ENCODE measurements at places on chromosomes 5 and 9. TPM values are rescaled to one million over a fixed set of nuclear protein-coding genes. Genes with fewer than 3 reads are reported as not detected.

DNA sequence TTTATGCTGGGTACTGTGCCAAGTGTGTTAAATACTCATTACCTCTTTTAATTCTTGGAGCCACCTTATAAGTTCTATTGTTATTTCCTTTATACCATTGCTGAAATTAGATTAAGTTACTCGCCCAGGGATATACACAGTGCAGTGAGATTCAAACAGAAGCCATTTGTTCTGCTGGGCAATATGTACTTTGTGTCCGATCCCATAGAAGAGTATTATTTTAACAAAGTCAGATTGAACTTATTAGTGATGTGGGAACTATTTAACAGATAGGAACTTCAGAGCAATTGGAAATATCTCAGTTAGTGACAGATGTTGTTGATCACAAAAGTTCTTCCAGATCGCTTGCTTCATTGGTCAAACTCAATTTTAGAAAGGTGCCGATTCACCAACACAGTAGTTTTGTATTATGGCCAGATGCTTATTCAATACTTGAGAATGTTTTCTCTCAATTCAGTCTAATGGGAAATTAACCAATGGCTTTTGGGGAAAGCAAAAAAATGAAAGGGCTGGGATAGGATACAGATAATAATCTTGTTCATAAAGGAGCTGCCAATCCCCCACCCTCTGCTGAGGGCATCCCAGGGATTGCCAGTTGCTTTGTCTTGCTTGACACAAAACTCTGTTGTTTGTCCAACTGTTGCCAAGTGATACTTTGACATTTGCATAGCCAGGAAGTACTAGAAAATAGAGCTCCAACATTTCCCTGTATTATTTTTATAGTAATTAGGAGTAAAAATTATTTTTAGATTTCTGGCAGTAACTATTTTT lies 94.8 kb upstream of the SEMA6A start:
- DNase-seq: no peak

- DNase-seq: no peak
These were observed 26.5 kb downstream of the IL31RA start for GRCh38 chr5:55877655-55878054.

- DNase-seq: no peak
These were observed 3.7 kb downstream of the GSN start for GRCh38 chr9:121271368-121272341.

- no peak for DNase-seq
These were observed 122.9 kb downstream of the OXCT1 start for GRCh38 chr5:41747301-41747700.

GRCh38 chr9:18544456-18544855 lies 70.5 kb downstream of the ADAMTSL1 start:
- DNase-seq: no peak

DNA sequence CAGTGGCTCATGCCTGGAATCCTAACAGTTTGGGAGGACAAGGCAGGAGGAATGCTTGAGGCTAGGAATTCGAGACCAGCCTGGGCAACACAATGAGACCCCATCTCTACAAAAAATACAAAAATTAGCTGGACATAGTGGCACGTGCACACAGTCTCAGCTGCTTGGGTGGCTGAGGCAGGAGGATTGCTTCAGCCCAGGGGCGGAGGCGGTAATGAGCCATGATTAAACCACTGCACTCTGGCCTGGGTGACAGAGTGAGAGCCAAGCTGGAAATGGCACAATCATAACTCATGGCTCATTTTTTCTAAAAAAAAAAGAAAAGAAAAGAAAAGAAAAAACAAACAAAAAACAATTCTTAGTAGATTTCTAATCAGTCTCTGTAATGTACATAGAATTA lies 446.2 kb downstream of the ELAVL2 start:
- DNase-seq: no peak

DNA sequence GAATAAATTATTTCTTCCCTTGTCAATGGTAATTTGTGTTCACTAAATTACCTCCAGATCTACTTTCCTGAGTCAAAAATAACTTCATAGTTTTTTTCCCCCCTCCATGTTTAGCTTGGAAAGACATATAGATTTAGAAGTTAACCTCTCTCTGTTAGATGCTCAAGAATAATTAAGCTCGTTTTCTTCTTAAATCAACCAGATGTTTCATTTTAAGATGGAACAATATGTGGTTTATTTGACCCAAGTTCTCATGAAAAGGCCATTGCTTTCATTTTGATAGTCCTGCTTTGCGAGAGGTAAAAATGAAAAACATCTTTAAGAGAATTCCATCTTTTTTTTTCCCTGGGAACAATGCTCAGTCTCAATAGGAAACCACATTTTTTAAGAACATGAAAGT lies 27.7 kb upstream of the GAS1 start:
- no peak for DNase-seq

GRCh38 chr5:35647712-35648111 lies 30.0 kb downstream of the SPEF2 start:
- DNase-seq: no peak

- DNase-seq: no peak
These were observed 54.8 kb downstream of the FAM81B start for GRCh38 chr5:95445995-95446394.

- DNase-seq: no peak
These were observed 186.5 kb downstream of the MAN2A1 start for GRCh38 chr5:109876030-109876725.

DNA sequence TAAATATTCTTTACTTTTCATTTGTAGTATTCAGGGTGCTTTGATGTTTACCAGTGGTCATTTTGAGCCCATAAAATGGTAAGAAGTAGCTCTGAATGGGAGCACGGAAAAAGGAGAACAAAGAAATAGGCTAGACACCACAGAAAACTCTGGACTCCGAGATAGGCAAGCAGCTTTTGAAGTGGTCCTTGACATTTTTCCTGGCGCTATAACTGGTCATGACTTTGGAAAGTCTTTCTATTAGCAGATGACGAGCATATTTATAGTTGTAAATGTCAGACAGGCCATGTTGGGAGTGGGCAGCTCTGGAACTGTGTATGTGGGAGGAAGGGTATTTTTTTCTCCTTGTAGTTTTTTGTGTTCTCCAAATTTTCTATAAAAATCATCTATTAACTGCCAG lies 126.1 kb upstream of the POC5 start:
- DNase-seq: no peak

GRCh38 chr5:32115985-32116384 lies 58.1 kb downstream of the GOLPH3 start:
- DNase-seq: no peak

The WDR31 gene
- 3.5 TPM for total RNA-seq

The TRIM32 gene
- total RNA-seq: 21.5 TPM

- peak; percentile 69 for DNase-seq
These were observed at the start of gene PCDHB2 for GRCh38 chr5:141094481-141095262. Gene PCDHB2 (plus strand): TSS chr5:141094615. CDS start chr5:141094791, 176 bp downstream.

DNA sequence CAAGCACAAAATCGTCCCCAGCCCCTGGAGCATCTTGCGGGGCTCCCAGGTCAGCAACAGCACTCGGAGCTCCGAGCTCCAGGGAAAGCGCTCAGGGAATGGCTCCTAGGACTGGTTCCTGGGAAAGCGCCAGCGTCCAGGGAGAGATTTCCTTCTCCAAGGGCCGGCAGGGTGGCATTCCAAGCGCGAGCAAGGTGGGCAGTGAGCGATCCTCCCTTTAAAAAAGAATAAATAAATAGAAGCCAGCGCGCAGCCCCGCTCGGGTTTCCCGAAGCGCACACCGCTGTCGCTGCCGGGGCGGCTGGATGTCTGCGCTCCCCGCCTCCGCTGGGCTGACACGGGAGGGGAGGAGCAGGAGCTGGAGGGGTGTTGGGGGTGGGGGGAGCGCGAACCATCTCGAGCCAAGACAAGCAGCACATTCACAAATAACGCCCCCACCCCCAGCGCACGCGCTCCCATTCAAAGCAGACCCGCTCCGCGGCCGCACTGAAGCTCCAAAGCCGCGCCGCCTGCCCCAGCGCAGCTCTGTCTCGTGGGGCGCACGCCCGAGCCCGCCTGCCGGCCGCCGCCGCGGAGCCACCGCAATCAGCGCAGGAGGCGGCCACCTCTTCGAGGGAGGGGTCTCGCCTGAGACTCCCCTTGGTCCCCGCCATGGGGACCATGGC lies 327.4 kb downstream of the SH3GL2 start:
- peak; percentile 44 for DNase-seq

The KCNN2 gene
- 2.7 TPM for total RNA-seq

- no peak for DNase-seq
These were observed 10.1 kb downstream of the PIP5K1B start for GRCh38 chr9:68715181-68715456.

GRCh38 chr5:94575196-94575595 lies 43.2 kb downstream of the KIAA0825 start:
- no peak for DNase-seq

GRCh38 chr9:23563517-23563916 lies 262.5 kb downstream of the ELAVL2 start:
- no peak for DNase-seq

- DNase-seq: no peak
These were observed 141.2 kb downstream of the TRIM36 start for GRCh38 chr5:115028557-115028956.

The SPINK6 gene
- total RNA-seq: not detected

- DNase-seq: no peak
These were observed 614.1 kb downstream of the EBF1 start for GRCh38 chr5:158485604-158486081.

The SIGMAR1 gene
- total RNA-seq: 108 TPM

GRCh38 chr9:130500340-130501180 lies 55.8 kb downstream of the ASS1 start:
- no peak for DNase-seq
